ENCODE measurements at places on chromosomes 13 and 19. TPM values are rescaled to one million over a fixed set of nuclear protein-coding genes. Genes with fewer than 3 reads are reported as not detected.
A peak's percentile ranks its signal among the peaks of the same experiment; 100 is the strongest.

GRCh38 chr13:26186995-26187394, 35.1 kb downstream of the RNF6 start:
- no peak for DNase-seq

GRCh38 chr19:44878120-44878865, 12.8 kb upstream of the TOMM40 start:
- DNase-seq = no peak

DNA sequence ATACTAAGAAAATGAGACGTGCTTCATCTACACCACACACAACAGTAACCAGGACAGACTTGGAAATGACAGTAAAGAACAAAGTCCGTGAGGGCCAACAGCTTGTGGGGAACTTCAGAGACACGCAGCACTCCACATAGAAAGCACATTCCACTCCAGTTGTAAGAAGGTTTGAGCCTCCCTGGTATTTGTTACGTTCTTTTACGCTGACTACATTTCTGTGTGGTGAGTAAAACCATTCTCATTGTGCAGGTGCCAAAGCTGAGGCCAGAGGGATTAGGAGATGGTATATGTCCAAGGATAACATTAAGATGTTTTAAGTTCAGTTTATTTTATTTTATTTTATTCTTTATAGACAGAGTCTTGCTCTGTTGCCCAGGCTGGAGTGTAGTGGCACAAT, 1189.9 kb downstream of the UQCRFS1 start:
- DNase-seq = no peak

GRCh38 chr13:25462301-25463125, 90.7 kb downstream of the ATP8A2 start:
- DNase-seq = no peak

DNA sequence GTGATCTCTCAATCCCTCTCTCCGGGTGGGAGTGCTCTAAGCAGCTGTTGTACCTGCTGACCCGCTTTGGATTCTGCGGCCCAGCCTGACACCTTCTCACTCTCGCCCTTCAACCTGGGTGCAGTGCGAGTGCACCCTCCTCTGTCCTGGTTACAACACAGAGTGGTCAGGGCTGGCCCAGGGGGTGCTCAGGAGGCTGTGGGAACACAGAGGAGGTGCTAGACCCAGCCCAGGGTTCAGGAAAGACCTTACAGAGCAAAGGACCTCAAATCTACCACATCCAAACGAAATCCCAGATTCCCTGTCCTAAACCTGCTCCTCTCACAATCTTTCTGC, 23.7 kb downstream of the ZNF175 start:
- no peak for DNase-seq

DNA sequence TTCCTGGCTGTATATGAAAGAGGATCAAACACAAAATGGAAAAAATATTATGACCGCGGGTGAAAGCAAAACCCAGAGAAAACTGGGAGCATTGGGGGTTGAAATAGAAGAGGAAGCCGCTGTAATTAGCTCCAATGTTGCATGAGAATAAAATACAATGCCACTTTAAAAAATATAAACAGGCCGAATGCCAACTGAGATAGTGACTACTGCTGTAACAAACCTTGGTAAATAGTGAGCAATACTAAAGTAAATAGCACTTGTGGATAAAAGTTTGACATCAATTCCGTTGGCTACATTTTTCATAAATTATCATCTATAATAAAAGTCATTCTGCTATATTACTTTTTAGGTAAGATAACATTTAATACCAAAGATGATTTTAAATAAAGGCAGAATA, 395.8 kb upstream of the MIR17HG start:
- no peak for DNase-seq

GRCh38 chr13:100356426-100356825, 232.2 kb downstream of the GGACT start:
- no peak for DNase-seq

- no peak for DNase-seq
These were observed 108.5 kb upstream of the SPACA7 start for GRCh38 chr13:112267660-112268059.

GRCh38 chr19:5355076-5355475, 14.5 kb upstream of the PTPRS start:
- DNase-seq = no peak

DNA sequence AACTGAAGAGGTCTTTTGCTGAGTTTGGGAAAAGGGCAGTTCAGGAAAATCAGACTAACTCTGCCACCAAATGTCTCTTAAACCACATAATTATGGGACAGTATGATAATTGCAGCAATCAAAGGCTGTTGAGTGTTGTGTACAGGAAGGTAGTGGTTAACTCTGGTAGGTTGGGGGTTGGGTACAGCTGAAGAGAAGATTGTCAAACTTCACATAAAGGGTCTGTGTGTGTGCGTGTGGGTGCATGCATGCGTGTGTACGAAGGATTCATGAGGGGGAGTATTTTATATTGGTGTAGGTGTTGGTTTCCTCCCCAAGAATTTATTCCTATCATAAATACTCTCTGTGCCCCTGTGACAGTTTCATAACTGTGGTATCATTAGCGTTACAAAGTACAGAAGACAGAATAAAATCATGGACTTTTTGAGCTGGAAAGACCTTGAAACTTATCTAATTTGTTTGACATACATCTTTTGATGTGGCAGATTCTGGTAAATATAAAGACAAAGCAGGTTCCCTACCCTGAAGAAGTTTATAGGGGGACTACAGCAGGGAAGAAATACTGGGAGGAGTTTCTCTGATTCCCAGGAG, 94.1 kb downstream of the PCCA start:
- DNase-seq = no peak

- no peak for DNase-seq
These were observed 2.9 kb upstream of the MAP1S start for GRCh38 chr19:17716309-17716929.

DNA sequence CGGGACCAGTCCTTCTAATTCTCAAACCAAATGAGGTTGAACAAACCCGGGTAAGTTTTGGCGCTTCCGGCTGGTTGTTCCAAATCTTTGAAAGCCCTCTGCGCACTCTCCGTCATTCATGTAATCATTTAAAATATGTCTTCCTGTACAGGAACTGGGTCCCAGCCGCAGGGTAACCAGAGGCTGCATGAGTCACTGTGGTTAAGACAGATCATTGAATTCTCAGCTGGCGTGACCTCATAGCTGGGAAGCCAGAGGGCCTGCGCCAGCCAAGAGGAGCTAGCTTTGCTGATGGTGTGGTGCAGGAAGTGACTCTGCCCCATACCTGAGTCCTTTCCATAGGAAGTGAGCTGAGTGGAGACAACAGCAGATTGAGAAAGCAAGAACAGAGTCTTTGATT, 135.2 kb downstream of the TSHZ3 start:
- DNase-seq = no peak

GRCh38 chr13:99383946-99384345, 76.7 kb upstream of the GPR183 start:
- no peak for DNase-seq

GRCh38 chr13:74136084-74136658, 2.0 kb upstream of the KLF12 start:
- DNase-seq = peak; percentile 25

DNA sequence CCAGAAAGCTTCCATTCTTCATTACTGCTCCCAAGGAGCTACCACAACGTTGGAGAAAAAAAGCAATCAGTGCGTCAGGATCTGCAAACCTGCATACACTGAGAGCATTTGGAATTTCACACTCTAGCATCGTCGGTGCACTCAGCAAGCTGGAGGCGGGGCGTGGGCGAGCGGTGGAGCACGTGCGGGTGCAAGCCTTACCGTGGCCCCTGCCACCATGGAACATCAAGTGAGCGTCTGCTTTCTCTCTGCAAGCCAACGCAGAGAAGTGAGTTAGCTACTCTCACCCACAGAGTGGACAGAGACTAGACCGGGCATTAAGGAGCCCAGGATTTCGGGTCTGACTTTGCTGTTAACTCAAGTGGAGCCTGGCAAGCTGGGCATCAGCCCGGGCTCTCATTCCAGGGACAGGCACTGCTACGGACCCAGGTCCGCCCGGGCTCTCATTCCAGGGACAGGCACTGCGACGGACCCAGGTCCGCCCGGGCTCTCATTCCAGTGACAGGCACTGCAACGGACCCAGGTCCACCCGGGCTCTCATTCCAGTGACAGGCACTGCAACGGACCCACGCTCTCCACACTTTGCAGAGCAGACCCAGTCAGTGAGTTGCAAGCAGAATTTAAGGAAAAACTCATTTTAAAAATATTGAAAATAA, 124.1 kb upstream of the SPACA7 start:
- no peak for DNase-seq

GRCh38 chr13:99363391-99363790, 56.2 kb upstream of the GPR183 start:
- DNase-seq = no peak

DNA sequence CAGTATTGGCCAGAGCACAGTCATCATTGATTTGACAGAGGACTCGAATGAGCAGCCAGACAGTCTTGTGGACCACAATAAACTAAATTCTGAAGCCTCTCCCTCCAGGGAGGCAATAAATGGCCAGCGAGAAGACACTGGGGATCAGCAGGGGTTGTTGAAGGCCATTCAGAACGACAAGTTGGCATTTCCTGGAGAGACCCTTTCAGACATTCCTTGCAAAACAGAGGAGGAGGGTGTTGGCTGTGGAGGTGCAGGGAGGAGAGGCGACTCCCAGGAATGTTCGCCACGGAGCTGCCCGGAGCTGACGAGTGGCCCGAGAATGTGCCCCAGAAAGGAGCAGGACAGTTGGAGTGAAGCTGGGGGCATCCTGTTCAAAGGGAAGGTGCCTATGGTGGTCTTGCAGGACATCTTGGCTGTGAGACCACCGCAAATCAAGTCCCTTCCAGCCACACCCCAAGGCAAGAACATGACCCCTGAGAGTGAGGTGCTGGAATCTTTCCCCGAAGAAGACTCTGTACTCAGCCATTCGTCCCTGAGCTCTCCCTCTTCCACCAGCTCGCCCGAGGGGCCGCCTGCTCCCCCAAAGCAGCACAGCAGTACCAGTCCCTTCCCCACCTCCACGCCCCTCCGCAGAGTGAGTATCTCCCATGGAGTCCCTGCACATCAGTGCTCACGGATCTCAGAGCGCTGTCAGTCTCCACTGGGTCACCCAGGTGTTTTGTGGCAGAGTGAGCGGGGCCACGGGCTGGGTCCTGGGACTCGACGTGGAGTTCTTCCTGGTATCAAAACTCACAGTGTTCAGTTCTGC, 6.9 kb downstream of the CHAF1A start:
- no peak for DNase-seq

Gene CD209
- total RNA-seq = not detected

Gene LILRB5
- not detected for total RNA-seq
